PC-9 (cell line): ENCODE measurements at places on chromosomes 11 and 22.
A peak's percentile ranks its signal among the peaks of the same experiment; 100 is the strongest.

GRCh38 chr22:20117633-20118299 lies 740 bp upstream of the TRMT2A start:
- DNase-seq = no peak

GRCh38 chr11:65651589-65652510 lies 10.9 kb downstream of the RELA start:
- peak; percentile 82 for DNase-seq

GRCh38 chr11:95469258-95469657 lies 238.3 kb upstream of the SESN3 start:
- no peak for DNase-seq

DNA sequence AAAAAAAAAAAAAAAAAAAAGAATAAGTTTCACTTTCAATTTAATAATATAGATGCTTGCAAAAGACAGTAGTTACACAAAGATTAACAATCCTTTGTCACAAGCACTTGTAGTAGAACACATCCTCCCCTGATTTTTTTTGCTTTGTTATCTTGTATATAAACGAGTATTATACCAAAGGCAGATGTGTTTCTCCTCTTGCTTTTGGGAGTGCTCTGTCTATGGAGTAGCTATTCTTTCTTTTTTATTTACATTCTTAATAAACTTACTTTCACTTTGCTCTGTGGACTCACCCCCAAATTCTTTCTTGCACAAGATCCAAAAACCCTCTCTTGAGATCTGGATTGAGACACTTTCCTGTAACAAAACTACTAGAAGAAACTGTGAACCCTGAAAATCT lies 3.4 kb upstream of the MRPL16 start:
- DNase-seq = no peak

DNA sequence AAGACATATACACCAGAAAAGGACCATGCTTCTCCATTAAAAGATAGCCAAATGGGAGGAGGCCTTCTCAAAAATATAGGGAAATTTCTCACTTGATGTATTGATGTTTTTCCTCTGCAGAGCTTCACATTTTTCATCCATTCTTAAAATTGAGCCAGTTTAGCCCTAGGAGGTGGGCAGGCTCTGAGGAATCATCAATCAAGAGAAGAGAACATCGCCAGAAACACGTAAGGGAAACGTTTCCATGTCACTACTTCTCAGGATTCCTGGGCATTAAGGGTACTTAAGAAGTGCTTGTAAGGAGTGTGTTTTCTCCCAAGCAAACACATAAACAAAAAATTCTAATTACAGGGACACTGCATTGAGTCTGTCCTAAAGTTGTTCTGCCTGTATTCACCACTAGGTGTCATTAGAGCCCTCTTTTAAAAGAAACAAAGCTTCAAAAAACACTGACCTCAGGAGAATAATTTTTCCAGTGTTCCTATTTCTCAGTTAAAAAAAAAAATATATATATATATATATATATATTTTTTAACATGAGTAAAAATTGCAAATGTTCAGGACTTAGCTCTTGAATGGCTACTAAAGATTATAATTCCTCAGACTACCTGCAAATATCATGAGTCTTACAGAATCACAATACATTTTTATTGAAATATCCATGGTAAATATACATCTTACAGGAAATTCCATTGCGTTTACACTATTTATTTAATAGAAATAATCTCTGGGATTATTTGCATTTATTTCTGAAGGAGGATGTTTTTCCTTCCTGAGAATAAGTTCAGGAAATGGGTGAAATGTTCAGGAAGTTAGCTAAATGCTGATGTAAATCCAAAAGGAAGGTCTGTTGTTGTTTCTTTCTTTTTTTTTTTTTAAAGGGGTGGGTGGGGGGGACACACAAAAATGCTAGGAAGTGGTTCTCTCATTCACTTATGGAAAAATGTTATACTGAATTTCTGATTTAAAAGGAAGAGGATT lies 16.0 kb downstream of the FZD4 start:
- DNase-seq = no peak
